ENCODE measurements at places on chromosomes 1 and 21. TPM values are rescaled to one million over a fixed set of nuclear protein-coding genes. Genes with fewer than 3 reads are reported as not detected.

Gene CFAP107
- not detected for total RNA-seq

Gene LRRC8B
- total RNA-seq: 0.75 TPM

Gene ST6GALNAC5
- total RNA-seq: 1.1 TPM

Gene A3GALT2
- total RNA-seq: not detected

Gene NGF
- total RNA-seq: 7.7 TPM

Gene NTRK1
- not detected for total RNA-seq

Gene RCC1
- total RNA-seq: 26.3 TPM

Gene UAP1
- 132 TPM for total RNA-seq

Gene CCDC17
- 0.53 TPM for total RNA-seq

Gene CFAP141
- not detected for total RNA-seq

Gene FALEC
- not detected for total RNA-seq

Gene TRMT1L
- 18.6 TPM for total RNA-seq

Gene PACC1
- 6.3 TPM for total RNA-seq

Gene TIE1
- 12.3 TPM for total RNA-seq

Gene EXTL2
- 28.4 TPM for total RNA-seq

Gene CCDC27
- total RNA-seq: not detected

Gene KRTAP7-1
- total RNA-seq: not detected

Gene FCMR
- total RNA-seq: 0.12 TPM

Gene GORAB
- 26.5 TPM for total RNA-seq

Gene RCSD1
- total RNA-seq: 0.26 TPM

Gene TUFT1
- total RNA-seq: 4.1 TPM

Gene RGS13
- total RNA-seq: not detected

Gene CAPN9
- not detected for total RNA-seq

Gene PGBD2
- 4.5 TPM for total RNA-seq

Gene NLRP3
- total RNA-seq: 1.1 TPM

Gene DFFA
- total RNA-seq: 43.1 TPM

Gene SH2D5
- total RNA-seq: 2.5 TPM

Gene TCP10L
- 0.25 TPM for total RNA-seq

Gene IGFN1
- total RNA-seq: under 0.01 TPM

Gene UBE2U
- total RNA-seq: not detected

Gene OR2W3
- total RNA-seq: not detected

Measured in aortic smooth muscle cell (primary cell).